Left renal cortex interstitium (tissue), 4 donors: ENCODE measurements at places on chromosomes 11 and 22.

DNA sequence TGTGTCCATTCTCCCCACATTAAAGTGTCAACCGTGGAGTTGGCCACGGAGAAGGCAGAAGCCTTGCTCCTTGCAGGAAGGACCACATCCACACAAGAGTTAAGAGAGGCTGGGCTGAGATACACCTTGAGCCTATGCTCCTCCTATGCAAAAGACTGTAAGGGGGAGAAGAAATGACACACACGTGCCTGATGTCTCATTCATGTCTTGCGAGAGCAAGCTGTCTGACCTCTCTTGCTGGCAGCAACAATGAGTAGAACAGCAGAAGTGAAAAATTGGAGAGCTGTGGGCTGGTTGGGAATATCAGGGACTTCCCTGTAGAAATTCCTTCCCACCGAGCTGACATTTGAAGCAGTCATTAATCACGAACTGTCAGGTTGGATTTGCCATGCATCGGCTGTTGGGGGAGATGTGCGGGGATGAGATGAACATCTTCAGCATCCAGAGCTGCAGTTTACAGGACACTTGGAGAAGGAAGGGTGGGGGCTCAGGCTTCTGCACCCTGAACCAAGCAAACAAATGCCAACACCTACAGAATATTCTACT, 139.3 kb downstream of the MYO18B start:
- DNase-seq: no peak

DNA sequence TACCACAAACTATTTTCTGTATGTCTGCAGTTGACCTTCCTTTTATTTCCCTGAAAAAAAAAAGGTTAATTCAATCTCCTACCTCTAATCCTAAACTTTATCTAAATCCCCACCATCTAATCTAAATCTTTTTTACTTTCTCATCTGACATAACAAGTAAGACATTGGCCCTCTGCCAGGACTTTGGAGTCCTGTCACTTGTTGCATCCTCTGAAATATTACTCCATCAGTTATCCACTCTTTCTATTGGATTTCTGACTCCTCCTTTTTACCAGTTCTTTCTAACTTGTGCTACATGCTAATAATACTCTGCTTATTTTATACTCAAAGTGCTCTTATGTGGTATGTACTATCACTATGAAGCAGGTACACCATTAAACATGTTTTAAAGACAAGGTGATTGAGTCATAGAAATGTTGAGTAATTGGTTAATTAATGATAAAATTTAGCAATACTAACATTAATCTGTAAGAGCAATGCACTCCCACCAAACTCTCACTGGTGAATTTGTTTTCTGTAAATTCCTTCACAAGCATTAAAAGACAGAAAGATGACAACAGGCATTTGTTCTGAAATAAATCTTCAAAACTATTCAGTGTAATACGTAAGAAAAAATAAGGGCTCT, 914.2 kb upstream of the RAG2 start:
- DNase-seq: no peak

- DNase-seq: peak; percentile 29
Observed at GRCh38 chr11:10807493-10808234, 1.1 kb downstream of the EIF4G2 start.

GRCh38 chr22:30776476-30776875, 81.8 kb downstream of the OSBP2 start:
- no peak for DNase-seq

DNA sequence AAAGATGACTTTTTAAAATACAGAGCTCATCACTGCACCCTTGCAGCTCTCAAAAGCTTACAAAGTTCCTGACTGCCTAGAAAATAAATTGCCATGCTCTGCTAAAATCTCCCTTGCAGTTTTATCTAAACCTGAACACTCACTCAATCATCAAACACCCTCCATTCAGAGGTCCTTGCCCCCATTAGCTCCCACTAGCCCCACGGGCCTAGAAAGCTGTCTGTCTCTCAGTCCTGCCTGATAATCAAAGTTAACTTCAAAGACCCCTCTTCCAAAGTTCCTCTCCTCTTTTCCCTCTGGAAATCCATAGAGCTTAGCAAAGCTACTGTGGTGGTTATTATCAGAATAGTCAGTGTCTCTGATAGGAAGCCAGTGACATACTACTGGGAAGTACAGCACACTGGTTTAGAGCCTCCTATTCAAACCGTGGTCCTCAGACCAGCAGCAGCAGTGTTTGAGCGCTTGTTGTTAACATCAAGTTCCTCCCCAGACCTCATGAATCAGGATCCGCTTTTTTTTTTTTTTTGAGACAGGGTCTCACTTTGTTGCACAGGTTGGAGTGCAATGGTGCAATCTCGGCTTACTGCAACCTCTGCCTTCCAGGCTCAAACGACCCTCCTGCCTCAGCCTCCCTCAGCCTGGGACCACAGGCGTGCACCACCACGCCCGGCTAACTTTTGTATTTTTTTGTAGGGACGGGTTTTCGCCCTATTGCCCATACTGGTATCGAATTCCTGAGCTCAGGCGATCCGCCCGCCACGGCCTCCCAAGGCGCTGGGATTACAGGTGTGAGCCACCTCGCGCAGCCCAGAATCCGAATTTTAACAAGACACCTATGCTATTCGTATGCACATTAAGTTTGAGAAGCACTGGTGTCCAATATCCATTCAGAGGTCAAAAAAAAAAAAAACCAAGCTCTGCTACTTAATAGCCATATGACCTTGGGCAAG, 1.2 kb downstream of the NDUFC2 start:
- no peak for DNase-seq

- DNase-seq: no peak
Observed at GRCh38 chr22:21446128-21446826, 20.9 kb upstream of the TMEM191C start.

- no peak for DNase-seq
Observed at GRCh38 chr11:12769834-12770345, 95.7 kb downstream of the TEAD1 start.

DNA sequence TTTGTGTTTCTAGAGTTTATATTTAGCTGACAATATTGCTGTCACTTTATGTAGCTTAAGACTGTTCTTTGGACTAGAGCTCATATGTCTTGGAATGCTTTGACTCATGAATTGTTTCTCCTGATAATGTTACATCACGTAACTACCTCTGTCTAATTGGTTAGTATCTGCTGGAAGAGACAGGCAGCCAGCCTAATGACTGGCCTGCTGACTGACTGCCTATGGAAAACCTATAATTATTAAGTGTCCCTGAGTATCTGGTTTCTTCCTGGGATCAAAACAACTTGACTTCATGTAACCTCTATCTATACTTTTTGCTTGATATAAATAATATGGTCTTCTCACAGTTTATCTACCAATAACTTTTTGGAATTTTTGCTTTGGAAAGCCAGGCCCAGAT, 9.4 kb downstream of the SOX6 start:
- no peak for DNase-seq

DNA sequence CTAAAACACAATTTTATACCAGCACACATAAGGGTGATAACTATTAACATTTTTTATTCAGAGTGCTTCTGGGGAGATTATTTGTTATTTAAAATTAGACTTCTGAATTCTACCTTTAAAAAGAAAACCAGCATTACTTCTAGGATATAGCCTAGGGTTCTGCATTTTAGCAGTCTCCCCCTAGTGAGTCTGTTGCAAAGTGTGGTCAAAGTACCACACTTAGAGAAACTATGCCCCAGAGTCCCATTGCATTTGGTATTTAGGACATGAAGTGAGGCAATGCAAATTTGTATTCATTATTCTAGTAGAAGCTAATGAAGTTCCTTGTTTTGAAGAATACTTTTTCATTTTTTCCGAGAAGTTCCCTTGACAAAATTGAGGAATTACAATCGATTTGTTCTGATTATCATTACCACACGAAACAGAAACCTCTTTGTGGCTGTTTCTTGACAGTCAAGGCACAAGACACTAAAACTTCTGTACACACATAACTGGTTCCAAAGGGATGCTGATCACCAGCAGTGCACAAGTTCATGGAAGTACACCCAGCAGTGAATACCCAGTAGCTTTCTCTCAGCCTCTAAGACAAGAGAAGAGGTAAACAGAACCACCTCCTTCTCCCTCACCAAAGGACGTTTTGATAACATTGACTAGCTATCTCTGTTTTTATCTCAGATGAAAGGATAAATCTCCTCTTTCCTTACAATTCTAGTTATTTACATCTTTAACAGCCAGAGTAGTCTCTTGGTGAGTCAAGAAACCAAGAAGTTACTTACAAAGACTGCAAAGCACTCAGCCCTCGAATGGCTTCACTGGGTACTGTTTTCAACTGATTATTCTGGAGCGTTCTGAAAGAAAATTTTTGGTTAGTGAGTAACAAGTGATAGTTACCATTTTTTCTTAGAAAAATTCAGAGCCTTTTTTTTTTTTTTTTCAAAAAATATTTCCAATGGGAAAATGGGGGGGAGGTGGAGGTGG, 27.6 kb upstream of the CCDC34 start:
- no peak for DNase-seq

DNA sequence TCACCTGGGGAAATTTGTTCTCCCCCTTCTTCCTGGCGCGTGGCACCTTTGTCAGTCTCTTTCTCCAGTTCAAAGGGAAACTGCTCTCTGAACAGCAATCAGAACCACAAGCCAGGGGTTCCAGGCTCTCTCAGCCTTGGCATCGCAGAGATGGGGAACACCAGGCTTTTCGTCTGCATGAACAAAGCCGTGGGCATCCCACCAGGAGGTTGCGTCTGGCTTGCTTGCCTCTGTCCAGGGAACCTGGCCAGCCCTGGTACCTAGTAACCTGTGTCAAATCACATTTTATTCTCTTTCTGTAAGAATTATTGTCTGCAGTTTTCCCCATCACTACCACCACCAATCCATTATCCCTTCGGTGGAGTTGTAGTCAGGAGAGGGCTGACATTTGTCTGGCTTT, 107.0 kb downstream of the WNT7B start:
- no peak for DNase-seq
